ENCODE measurements at places on chromosomes 7 and 10.
A peak's percentile ranks its signal among the peaks of the same experiment; 100 is the strongest.

DNA sequence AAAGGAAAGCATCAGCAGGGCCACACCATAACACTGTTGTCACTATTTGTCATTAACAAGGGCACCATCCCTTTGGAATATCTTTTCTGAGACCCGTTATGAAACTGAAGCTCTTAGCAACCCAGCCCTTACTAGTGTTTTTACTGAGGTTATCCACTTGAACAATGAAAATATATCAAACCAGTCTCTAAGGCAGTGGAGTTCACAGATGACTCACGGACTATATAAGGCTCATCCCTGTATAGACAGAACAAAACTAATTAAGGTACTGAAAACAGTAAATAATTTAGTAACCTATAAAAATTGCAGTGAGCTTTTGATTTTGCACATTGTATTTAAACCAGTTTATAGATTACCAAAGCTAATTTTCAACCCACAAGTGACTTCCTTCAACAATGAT, 196.0 kb downstream of the ELAPOR2 start:
- no peak for DNase-seq

DNA sequence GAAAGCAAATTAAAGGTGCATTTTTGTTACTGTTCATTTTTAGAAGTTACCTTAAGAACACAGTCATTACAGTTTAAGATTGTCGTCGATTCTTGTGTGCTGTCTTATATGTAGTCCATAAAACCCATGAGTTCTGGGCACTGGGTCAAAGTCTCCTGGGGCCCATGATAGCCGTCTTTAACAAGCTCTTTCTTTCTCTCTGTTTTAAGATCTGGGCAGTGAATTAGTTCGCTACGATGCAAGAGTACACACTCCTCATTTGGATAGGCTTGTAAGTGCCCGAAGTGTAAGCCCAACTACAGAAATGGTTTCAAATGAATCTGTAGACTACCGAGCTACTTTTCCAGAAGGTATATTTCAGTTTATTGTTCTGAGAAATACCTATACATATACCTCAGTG, 90.7 kb upstream of the CAPZA2 start:
- DNase-seq = no peak

- no peak for DNase-seq
These were observed 125.4 kb downstream of the JAZF1 start for GRCh38 chr7:28055161-28055544.

- peak; percentile 33 for DNase-seq
These were observed 99.4 kb upstream of the TMEM106B start for GRCh38 chr7:12111422-12112405.

DNA sequence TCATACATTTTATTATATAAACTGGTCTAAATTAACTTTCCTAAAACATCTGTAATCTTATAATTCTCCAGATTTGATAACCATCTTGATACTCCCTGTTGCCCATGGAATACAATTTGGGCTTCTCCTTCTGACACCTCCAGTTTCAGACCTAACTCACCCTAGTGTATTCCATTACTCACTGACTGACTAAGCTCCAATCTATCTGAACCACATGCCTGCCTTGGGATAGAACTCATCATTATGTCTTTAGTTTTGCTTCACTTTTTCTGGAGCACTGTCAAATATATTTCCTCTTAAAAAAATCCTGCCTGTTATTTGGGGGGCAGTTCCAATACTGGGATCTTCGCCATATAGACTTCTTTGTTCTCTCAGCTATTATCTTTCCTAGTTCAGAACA, 4.9 kb upstream of the FOXP2 start:
- DNase-seq = peak; percentile 5

GRCh38 chr10:132492323-132493025, 45.1 kb upstream of the INPP5A start:
- DNase-seq = no peak

DNA sequence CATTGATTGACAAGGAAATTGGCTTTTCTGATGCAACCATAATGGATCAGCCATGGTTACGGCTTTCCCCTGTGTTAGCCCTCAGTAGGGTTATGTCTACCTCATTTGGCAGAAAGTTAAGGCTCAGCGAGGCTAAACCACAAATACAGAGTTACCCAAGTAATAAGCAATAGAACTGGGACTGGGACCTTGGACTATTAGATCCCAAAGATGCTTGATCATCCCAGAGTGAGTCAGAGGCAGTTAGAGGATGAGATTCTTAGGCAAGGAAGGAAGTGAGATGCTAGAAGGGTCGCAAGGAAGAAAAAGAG, 401.4 kb downstream of the TNS3 start:
- no peak for DNase-seq

GRCh38 chr7:51316262-51316665, 345 bp downstream of the COBL start:
- DNase-seq = no peak

DNA sequence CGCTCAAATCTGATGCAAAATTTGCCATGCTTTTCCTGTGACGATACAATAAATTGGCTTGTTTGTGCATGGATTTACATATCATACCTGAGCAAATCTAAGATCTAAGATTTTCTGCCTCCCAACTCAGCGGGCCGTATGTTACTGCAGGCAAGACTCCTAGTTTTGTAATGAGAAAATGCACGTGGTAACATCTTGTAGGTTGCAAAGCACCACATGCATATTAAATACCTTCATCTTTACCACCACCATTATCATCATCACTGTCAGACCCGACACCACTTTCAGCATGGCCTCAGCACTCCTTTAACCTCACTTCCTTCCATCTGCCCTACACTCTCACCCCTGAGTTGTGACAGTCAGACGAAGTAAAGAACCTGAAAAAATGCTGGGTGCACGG, 202.2 kb downstream of the FRMD4A start:
- DNase-seq = no peak

DNA sequence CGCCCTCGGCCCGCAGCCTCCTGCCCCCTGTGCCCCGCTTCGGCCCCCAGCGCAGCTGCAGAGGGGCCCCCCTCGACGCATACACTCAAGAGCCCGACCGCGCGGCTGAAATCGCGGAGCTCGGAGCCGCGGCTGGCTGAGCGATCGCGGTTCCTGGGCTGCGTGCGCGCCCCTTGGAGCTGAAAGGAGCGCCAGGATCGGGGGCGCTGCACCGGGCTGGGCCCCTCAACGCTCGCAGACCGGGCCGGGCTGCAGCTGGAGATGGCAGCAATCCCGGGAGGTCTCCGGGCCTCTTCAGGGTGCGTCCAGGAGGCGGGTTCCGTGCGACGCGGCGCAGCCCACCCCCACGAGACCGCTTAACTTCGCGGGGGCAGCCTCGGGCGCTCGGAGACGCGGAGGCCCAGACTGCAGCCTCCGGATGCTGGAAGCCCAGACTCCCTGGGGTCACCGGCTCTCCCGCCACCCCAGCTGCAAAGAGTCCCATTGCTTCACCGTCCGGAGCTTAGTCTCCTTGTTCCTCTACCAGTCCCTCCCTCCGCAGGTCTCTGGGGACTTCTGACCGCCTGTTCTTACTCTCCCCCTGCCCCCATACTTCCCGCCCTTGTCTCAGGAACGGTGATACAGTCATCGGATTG, 73.0 kb upstream of the LRRC4 start:
- peak; percentile 73 for DNase-seq

DNA sequence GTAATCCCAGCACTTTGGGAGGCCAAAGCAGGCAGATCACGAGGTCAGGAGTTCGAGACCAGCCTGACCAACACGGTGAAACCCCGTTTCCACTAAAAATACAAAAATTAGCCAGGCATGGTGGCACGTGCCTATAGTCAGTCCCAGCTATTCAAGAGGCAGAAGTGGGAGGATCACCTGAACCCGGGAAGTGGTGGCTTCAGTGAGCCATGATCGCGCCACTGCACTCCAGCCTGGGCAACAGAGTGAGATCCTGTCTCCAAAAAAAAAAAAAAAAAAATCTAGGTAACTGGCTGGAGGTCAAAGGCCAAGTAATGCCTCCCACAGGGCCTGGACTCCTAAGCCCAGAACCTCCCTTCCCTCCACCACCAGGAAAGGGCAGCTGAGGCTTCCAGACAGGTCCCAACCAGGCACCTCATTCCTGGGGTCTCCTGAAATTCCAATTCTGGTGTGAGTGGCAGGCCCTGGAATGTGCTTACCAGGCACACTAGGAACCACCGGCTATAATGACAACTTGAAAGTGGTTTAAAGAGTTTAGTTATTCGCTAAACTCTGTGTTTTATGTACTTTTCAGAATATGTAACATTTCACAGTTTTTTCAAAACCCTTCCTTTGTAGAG, 86.9 kb upstream of the TNRC18 start:
- DNase-seq = no peak

- DNase-seq = no peak
These were observed 63.9 kb downstream of the CCDC71L start for GRCh38 chr7:106597014-106597413.

GRCh38 chr7:39044489-39044888, 66.8 kb downstream of the POU6F2 start:
- no peak for DNase-seq

- peak; percentile 71 for DNase-seq
These were observed 144.6 kb downstream of the NRCAM start for GRCh38 chr7:108311446-108312168.

GRCh38 chr7:148903504-148903903, 19.4 kb upstream of the EZH2 start:
- DNase-seq = no peak

DNA sequence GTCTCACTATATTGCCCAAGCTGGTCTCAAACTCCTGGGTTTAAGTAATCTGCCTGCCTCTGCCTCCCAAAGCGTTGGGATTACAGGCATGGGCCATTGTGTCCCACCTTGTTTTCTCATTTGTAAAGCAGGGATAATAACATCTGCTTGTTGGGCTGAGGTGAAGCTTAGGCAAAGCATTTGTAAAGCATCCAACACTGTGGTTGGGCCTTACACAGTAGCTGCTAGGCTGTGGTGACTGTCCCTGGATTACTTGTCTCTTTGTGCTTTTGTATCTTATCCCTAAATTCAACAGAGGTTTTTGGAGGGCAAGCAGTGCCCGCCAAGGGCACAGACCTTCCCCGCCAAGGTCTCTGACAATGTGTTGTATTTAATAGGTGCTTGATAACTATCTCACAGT, 14.3 kb downstream of the HKDC1 start:
- DNase-seq = no peak

GRCh38 chr10:31372439-31372838, 53.4 kb downstream of the ZEB1 start:
- no peak for DNase-seq

DNA sequence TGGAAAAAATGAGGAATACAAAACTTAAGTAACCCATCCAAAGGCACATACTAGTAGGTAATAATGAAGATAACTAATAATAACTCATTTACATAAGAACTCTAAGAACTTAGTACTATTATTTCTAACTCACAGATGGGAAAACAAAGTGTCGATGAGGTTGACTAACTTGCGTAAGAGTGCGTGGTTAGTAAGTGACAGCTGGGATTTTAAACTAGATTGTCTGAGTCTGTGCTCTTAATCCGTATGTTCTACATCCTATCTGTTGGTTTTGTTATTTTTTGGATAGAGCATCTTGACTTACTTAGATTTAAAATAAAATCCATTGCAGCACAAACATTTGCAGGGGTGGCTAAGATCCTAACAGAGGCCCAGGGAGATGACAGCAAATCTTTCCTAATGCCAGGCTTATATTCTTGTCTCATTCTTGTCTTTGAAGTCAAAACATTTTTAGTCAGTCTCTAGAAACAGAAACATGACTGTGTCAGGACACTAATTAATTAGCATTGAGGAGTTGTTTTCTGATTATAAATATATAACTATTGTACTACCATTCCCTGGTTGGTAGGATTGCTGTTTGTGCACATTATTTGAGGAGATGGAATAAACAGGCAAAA, 11.7 kb downstream of the RPA3 start:
- DNase-seq = no peak

DNA sequence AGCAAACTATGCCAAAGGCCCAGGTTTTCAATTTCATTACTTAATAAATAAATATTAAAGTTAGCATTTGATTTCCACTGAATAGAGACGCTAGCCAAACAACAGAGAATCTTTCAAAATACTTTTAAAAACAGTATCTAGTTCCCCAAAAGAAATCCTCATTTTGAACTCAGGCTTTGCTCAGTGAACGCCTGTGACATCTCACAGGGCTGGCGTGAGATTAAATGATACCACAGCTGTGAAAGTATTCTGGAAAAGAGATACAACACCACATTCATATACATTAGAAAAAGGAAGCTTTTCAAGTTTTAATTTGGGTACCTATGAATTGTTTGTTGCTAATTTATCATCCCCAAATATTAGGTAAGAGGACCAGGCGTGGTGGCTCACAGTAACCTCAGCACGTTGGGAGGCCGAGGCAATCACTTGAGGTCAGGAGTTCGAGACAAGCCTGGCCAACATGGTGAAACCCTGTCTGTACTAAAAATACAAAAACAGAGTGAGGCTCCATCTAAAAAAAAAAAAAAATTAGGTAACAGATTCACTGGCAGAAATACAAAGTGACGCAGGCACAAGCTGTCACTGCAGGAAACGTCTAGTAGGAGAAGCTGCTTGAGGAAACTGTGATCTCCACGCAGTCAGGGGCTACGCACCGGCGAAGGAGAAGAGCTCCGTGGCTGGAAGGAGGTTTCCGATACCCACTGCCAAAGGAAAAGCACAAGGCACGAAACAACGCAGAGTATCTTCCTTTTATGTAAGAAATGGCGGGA, 50.0 kb downstream of the AMZ1 start:
- DNase-seq = peak; percentile 68

DNA sequence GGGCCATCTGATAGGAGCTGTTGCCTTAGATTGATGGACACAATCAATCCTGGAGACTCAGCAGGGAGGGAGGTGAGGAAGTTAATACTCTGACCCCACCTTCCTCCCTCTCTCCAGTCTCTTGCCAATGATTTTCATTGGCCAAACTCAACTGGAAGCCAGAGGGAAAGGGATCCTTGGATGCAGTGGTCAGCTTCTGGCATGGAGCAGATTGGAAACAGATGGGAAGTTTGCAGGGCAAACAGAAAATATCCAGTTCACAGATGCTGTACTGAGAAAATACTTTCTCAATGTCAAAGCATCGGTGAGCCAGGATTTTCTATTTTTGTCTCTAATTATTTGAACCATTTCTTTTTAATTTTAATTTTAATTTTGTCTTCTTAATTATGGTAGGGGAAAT, 170.8 kb downstream of the BBS9 start:
- no peak for DNase-seq

DNA sequence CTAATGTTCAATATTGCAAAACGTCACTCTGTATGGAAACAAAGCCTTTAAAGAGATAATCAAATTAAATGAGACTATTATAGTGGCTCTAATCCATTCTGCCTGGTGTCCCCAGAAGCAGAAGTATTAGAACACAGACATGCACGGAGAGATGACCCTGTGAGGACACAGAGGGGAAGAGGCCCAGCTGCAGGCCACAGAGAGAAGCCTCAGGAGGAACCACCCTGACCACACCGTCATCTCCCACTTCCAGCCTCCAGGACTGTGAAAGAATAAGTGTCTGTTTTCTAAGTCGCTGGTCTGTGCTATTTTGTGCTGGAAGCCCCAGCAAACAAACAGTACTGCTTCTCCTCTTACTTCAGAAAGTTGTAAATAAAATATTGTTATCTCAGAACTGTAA, 283.5 kb upstream of the ADARB2 start:
- no peak for DNase-seq

DNA sequence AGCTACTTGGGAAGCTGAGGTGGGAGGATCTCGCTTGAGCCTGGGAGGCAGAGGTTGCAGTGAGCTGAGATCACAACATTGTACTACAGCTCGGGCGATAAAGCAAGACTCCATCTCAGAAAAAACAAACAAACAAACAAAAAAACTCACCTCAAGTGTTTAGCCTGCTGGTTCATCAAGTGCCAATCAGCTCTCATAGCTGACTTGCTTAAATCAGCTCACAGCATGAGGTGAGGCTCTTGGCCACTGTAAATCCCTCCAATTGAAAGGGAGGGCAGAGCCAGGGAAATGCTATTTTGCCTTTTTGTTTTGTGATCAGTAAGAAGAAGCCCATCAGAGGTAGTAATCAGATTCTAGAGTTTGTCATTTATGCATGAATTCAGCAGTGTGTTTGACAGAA, 112.3 kb downstream of the RAB11FIP2 start:
- no peak for DNase-seq
